HFFc6 (cell line): ENCODE measurements at places on chromosomes 6 and 20. TPM values are rescaled to one million over a fixed set of nuclear protein-coding genes. Genes with fewer than 3 reads are reported as not detected.

DNA sequence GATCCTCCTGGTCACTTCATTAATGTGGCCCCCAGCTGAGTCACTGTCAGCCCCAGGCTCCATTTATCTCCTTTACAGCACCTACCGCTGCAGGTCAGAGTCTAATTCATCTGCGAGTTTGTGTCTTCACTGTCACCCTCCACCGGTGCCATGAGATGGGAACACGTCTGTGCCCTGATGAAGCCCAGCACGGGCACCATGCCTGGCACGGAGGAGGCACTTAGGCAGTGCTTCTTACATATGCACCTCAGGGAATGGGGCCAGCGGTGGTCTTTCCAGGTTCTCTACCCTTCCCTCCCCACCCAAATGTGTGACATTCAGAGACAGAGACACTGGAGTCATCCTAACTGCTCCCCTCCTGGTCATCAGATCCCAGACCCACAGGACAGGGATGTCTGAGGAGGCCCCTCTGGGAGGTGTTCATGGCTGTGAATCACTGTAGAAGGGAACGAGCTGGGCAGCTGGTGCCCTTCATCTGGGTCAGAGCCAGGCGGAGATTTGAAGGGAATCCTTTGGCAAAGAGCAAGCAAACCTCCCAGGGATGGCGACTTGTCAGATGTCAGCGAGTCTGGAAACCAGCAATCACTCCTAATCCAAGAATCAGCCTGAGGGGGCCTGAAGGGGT is 364.6 kb downstream of the PREX1 start:
- DNase-seq = no peak

GRCh38 chr20:14853079-14853478 is 515.7 kb upstream of the FLRT3 start:
- DNase-seq = no peak

DNA sequence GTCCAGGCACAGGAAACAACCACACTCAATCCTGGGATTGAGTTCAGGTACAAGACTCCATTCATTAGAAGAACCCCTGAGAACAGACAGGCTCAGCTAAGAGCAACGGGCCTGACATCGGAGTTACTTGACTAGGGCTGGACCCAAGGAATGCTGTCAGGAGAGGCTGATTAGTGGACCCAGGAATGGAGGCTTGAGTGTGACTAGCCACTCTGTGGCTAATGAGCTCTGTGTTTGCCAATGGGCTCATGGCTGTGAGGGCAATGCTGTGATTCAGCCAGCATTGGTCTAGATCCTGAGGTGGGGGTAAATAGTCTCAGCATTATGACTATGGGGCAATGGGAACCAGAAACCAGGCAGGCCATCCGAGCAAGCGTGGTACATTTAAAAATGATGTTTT is 71.8 kb downstream of the RIOK1 start:
- DNase-seq = peak; percentile 59

DNA sequence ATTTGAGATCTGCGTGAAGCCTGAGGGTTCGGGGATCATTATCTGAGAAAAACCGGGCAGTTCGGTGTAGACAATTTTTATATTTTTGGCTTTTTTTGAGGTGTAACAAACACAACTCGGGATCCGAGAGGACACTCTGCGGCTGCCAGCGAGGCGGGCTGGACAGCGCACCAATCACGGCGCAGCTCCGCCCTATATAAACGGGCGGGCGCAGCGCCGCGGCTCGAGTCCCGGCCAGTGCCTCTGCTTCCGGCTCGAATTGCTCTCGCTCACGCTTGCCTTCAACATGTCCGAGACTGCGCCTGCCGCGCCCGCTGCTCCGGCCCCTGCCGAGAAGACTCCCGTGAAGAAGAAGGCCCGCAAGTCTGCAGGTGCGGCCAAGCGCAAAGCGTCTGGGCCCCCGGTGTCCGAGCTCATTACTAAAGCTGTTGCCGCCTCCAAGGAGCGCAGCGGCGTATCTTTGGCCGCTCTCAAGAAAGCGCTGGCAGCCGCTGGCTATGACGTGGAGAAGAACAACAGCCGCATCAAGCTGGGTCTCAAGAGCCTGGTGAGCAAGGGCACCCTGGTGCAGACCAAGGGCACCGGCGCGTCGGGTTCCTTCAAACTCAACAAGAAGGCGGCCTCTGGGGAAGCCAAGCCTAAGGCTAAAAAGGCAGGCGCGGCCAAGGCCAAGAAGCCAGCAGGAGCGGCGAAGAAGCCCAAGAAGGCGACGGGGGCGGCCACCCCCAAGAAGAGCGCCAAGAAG is 69.0 kb downstream of the HFE start:
- DNase-seq = peak; percentile 89

- DNase-seq = peak; percentile 28
Observed at GRCh38 chr20:3696200-3696599, 14.4 kb upstream of the ADAM33 start.

- DNase-seq = no peak
Observed at GRCh38 chr20:5495939-5496338, 179.2 kb upstream of the PROKR2 start.

DNA sequence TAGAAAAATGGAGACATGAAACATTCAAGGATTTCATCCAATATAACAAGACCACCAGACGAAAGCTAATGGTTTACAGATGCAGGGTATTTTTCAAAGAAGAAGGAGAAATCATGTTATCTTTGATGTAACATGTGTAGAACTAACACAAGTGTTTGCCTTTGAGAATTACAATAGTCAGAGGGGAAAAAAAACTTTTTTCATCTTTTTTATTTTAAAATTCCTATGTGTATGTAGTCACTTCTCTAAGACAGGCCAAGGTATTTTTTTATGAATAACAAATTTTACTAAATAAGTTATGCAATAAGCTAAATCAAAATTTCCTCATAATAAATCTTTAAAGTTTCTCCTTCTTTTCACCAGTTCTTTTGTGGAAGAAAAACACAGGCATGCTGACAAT is 161.4 kb downstream of the PDE7B start:
- DNase-seq = no peak

- no peak for DNase-seq
Observed at GRCh38 chr20:38479596-38479995, 7.0 kb downstream of the RALGAPB start.

DNA sequence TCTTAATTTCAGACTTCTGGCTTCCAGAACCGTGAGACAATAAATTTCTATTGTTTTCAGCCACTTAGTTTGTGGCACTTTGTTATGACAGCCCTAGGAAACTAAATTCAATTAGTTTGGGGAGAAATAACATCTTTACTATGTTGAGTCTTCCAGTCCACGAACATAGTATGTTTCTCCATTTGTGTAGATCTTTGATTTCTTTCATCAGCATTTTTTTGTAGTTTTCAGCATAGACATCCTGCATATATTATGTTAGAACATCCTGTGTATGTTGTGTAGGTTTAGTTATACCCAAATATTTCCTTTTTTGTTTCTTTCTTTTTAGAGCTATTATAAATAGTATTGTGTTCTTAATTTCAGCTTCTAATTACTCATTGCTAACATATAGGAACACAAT is 18.0 kb upstream of the HMGA1 start:
- DNase-seq = no peak

DNA sequence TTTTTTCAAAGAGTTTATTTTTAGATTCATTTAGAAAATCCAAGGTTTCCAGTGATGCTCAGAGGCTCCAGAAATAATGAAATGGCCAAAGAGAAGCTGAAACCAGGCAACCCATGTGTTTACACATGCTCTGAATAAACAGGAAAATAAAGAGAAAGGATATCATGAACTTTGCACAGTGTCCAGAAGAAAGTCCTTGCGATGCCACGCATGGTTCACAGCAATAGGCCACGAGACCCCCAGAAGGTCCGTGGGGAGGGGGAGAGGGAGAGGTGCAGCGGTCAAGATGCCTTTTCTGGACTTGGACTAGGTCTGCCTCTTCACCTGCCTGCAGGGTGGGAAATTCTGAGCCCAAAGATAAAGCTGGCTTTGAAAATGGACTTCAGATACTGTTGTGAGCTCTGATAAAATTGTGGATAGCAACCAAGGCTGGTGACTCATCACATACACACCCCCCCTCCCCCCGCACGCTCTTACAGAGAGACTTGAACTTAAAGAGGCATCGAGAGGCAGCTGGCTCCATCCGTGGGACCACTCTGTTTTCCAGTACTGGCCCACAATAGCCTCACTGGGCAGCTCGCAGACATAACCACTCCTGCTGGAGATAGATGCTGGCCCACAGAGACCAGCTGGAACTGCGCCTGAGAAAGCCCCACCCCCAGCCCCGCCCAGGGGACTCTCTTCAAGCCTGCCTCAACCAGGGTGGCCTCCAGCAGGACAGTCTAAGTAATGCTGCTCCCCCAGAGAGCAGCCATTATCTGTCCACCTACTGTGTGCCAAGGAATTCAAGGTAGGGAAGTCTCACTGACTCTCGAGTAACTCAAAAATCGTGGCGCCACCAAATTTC is 21.2 kb upstream of the NFATC2 start:
- DNase-seq = peak; percentile 84

GRCh38 chr6:42260396-42260888 is 42.8 kb upstream of the MRPS10 start:
- no peak for DNase-seq

DNA sequence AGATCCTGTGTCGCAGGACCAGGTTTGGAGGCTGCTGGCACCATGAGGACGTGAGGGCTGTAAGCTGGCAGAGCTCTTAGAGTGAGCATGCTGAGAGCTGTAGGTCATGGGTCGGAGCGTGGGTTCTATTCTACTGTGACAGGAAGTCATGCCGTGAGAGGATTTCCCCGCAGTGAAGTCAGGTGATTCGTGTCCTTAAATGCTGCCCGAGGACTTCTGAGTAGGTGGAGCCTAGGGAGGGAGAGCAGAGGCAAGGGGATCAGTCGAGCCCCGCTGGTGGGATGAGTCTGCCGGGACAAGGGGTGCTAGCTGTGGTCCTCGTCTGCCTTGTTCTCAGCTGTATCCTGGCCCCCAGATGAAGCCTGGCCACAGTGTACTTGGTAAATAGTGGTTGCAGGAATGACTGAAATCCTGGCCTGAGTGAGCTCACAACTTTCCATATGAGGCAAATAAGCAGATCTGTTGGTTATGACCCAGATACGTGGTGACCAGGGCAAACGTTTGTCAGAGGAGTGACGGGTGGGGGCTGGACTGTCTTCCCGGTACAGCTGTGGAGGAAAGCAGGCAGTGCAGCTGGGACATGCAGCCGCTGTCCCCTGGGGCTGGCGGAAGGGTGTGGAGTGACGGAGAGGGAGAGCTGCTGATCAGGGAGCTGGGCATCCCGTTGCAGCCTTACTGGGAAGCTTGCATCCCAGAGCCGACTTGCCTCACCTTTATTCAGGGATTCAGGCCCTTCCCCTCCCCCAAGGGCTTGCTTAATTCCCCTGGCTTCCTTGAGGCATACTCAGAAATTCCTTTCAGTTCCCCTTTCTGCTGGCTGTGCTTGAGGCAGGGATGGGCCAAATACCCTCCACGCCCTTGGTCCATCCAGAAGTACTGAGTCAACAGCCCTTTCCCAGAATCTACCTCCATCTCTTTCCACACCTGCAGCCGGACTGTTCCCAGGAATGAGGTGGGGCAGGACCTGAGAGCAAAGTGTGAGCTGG is 250.9 kb upstream of the RREB1 start:
- DNase-seq = no peak

- DNase-seq = peak; percentile 77
Observed at GRCh38 chr6:71181565-71181964, 107.0 kb upstream of the OGFRL1 start.

GRCh38 chr20:61510778-61511330 is 258.8 kb downstream of the CDH4 start:
- no peak for DNase-seq

DNA sequence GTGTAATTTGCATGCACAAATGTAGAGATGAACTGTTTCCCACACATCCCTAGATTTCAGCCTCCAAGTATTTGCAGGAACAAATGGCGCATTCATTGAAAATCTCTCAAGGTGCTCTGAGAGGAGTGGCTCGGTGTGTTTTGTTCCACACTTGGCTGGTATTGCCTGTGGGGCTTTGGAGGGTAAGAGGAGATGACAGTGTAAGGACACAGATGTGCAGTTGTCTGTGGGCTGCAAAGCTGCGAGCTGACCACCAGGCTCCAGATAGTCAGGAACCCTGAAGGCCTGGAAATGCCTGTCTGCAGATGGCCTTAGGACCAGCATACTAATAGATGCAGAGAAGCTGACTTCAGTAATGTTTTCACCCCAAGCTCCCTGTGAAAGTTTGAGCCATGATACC is 57.7 kb upstream of the PBOV1 start:
- no peak for DNase-seq

DNA sequence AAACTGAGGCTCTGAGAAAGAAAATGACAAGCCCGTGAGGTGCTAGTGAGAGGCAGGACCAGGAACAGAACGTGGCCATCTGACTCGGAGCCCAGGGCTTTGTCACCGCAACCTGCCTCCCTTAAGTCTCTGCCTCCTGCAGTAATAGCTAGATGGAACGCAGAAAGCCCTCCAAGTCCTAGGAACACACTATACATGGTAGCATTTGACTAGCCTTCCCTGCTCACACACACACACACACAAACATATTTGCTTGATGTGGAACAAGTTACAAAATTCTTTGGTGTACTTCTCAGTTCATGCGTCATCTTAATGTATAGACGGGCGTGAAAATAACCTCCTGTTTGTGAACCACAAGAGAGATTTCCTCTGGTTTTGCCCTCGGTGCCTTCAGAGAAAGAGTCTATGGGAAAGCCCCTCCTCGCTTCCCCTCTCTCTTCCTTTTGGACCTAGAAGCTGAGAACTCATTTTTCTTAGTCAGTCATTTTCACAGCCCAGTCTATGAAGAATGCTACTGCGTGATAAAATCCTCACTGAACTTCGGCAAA is 38.8 kb downstream of the C6orf52 start:
- DNase-seq = no peak

Gene TOMM34
- 92.6 to 97.2 TPM (median 96.7 TPM) in 3 replicates for total RNA-seq

Gene SLC52A3
- total RNA-seq = not detected in 2 replicates

Gene SIRPG
- not detected in 3 replicates for total RNA-seq

Gene COL20A1
- not detected in 2 replicates for total RNA-seq
